ENCODE measurements at places on chromosomes 5 and 9. TPM values are rescaled to one million over a fixed set of nuclear protein-coding genes. Genes with fewer than 3 reads are reported as not detected.

NIM1K gene
- 4.4 TPM for total RNA-seq

PPP3R2 gene
- not detected for total RNA-seq

ZNF883 gene
- 0.26 TPM for total RNA-seq

SLC23A1 gene
- total RNA-seq: 1.8 TPM

MAPKAP1 gene
- total RNA-seq: 79.7 TPM

TRIM36 gene
- total RNA-seq: 3.4 TPM

TESK1 gene
- total RNA-seq: 36.9 TPM

CMYA5 gene
- 0.77 TPM for total RNA-seq

LTC4S gene
- 14.1 TPM for total RNA-seq

SPAG8 gene
- total RNA-seq: 8.2 TPM

FAM81B gene
- 2.9 TPM for total RNA-seq

ACOT12 gene
- not detected for total RNA-seq

EQTN gene
- total RNA-seq: 0.40 TPM

OR13C4 gene
- not detected for total RNA-seq

Measured in upper lobe of left lung (tissue), 6 donors.